ENCODE measurements at places on chromosomes 13 and 19. TPM values are rescaled to one million over a fixed set of nuclear protein-coding genes. Genes with fewer than 3 reads are reported as not detected.

Gene SIGLEC8
- total RNA-seq, result not detected

Gene ZSCAN4
- total RNA-seq, result not detected

Gene FFAR3
- not detected for total RNA-seq

Gene ERCC5
- total RNA-seq, result 20.0 TPM

Gene PTGIR
- 0.12 TPM for total RNA-seq

- ATAC-seq, result peak; percentile 17
Measured at GRCh38 chr19:19297759-19298158, 22.6 kb downstream of the SUGP1 start.

DNA sequence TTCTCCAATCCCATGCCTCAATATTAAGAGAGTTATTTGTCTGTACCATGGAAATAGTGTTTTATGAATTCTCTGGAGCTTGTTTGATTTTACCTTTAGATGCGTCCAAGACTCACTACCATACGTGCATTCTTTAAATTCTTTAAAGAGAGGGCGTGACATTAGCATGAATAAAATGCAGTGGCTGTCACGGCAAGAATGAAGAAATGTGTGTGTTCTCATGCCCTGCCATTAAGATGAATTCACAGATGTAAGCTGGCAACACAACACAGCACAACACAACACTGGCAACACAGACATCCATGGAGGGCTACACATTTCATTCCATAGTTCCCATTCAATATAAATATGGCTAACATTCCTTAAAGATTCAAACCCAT is 213.4 kb downstream of the ENOX1 start:
- ATAC-seq, result no peak

DNA sequence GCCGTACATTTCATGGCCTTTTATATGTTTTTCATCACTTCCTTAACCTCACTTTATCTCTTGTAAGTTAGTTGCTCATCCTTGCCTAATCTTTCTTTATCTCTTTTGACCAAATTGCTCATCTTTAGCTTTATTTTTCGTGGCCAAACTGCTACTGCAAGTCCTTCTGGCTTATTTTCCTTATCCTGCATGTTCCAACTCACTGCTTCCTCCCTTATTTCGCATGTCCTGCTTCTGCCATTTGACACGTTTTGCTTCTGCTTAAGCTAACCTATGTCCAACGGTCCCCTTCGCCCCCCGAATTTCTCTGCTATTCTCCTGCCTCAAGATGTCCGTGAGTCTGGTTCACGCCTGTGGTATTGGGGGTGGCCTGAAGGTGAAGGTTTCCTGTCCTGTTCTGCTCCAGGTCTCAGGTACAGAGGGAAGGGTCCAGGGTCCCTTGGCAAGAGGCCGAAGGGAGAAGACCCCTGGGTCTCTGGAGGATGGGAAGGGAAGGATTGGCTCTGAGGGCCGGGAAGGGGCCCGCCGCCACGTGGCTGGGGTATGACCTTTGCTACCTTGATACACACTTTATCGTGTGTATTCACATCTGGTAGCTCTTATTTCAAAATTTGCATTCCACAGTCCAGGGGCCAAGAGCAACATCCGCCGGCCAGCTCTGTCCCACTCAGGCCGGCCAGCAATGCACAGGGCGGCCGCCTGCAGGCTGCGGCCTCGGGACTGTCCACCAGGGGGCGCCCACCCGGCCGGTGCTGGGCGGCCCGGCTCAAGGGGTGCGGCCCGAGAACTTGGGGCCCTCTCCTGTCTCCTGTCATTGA is 2.9 kb upstream of the C19orf85 start:
- peak; percentile 77 for ATAC-seq

DNA sequence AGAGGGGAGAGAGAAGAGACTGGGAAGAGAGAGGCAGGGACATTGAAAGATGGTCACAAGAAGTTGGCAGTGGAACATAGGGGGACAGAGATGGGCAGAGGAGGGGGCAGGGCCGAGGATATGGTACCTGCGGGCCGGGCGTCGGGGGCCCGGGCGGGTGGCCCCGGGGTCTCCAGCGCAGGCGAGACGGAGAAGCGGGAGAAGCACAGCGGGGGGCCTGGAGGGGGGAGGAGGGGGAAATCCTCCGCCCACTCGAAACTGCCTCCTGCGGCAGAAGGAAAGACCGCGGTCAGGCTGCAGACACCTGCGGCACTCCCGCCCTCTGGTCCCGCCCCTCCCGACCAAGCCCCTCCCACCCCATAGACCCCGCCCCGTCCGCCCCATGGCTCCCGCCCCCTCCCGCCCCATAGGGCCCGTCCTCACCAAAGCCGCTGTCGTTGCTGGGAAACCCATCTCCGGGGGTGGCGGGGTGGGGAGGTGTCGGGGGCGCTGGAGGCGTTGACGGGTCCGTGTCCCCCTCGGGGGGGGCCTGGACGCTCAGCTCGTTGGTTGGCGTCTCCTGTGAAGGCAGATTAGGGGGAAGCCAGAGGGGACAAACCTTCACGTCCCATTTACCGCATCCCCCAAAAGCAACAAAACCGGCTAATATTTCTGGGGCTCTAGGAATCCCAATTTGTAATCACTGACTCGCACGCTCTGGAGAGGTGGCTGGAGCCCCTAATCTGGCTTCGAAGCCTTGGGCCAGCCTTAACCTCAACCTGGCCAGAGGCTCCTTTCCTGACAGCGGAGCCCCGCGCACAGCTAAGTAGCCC is 20.4 kb downstream of the LMTK3 start:
- no peak for ATAC-seq

GRCh38 chr19:29655648-29656335 is 9.5 kb upstream of the PLEKHF1 start:
- ATAC-seq, result no peak

DNA sequence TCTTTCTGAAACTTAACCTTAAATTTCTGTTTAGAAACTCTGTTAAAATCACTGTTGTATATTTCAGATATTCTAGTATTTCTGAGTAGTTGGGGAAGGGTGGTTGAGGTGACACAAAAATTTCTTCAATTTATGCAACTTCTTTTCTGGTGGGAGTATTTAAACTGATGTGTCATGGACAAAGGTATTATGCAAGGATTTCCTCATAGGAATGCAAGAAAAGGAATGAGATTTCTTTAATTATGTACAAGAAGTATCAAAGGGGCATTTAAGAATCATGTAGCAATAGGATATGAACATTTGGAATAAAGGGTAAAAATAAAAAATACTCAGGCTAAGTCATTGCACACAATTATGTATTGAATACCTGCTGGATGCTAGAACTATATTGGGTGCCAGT is 575.8 kb upstream of the KLF12 start:
- no peak for ATAC-seq

DNA sequence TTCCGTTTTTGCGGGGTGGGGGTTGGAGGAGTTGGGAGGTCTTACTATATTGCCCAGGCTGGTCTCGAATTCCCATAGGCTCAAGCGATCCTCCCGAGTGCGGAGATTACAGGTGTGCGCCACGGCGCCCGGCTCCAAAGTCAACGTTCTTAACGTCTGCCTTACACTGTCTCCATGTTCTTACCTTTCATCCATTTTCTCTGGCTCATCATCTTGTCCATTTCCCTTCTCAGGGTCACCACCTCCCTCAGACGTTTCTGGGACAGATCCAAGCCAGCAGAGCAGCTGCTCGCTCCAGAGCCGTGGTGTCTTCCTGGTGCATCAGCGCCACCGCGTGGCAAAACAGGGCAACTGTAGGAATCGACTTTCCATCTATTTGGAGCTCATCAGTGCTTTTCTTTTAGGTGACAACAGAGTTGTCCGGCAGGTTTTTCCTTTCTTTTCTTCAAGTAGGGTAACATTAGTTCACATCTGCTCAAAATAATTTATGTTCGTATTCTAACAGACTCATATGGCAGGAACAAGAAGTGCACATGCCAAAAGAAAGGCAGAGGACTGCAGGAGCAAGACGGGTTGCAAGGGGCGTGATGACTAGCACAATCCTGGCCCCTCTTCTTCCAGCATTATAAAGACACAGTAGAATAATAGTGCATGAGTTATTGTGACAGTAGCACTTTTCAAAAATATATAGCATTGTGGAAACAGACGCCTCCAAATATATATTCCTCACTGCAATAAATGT is 103.1 kb upstream of the ABCC4 start:
- peak; percentile 90 for ATAC-seq

DNA sequence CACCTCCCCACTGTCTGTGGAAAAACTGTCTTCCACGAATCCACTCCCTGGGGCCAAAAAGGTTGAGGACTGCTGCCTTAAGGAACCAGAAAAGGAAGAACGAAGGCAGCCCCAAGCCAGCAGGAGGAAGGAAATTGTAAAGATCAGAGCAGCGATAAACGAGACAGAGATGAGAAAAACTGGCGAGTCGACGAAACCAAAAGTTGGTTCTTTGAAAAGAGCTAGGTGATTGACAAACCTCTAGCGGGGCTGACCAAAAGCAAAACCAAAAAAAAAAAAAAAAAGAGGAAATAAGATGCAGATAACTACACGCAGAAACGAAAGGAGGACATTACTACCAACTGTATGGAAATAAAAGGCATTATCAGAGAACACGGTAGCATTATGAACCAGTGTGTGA is 76.9 kb downstream of the GADD45B start:
- no peak for ATAC-seq
